ENCODE measurements at places on chromosomes 1 and 21.

DNA sequence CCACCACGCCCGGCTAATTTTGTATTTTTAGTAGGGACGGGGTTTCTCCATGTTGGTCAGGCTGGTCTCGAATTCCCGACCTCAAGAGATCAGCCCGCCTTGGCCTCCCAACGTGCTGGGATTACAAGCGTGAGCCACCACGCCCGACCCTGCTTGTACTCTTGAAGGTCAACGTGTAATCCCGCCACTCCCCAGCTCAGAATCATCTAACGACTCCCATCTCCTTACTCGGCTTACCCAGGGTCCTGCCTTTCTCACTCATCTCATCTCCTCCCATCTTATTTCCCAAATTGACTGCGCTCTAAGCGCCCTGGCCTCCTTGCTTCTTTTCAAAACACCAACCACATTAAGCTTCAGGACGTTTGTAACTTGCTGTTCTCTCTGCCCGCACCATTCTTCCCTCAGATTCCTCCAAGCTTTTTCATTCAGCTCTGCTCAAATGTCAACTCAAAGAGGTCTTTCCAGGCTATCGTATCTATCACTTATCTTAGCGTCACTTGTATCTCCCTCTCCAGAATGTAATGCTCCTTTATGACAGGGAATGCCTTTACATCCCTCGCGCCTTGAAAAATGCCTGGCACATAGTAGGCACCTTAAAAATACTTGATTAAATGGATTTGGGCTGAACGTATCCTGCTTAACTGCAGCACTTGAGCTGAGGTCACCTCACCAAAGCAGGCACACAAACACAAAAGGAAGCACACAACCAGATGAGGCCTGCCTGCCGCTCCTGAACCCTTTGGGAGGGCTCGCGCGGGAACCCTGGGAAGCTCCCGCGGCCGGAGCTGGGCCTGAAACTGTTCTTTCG is 1.4 kb upstream of the USP1 start:
- no peak for DNase-seq

GRCh38 chr1:235277709-235278108 is 50.3 kb downstream of the ARID4B start:
- no peak for DNase-seq

GRCh38 chr1:112511897-112512296 is 3.1 kb downstream of the WNT2B start:
- DNase-seq: no peak

GRCh38 chr1:179777731-179778130 is 34.6 kb downstream of the FAM163A start:
- no peak for DNase-seq

All from AG04449 (cell line).